Activated T-cell treated with anti-CD3 and anti-CD28 coated beads, Interleukin-2, amount 50 U/mL, for 72 hours (primary cell): ENCODE measurements at places on chromosomes 5 and 9. TPM values are rescaled to one million over a fixed set of nuclear protein-coding genes. Genes with fewer than 3 reads are reported as not detected.
A peak's percentile ranks its signal among the peaks of the same experiment; 100 is the strongest.

Gene SH3RF2
- 0.53 TPM for total RNA-seq

Gene ADRB2
- 1.8 TPM for total RNA-seq

DNA sequence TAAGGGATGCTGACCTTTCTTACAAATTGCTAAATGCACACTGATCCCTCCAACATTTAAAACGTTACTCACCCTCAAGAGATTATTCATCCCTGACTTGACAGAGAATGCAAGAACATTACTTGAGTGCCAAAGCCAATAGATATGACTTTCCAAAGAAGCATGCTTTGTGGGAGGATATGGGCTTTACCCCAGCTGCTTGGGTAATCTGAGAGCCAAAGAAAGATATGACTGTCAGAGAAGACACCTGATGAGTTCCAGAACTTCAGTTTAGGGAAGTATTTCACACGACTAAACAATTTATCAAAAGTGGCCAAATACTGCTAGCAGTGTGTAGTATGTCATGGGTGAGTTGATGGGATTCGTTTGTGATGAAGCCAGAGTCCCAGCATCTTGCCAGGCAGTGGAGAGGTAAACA lies 7.4 kb upstream of the SPDL1 start:
- no peak overlapping the region for H3K4me3 ChIP-seq
- H3K27me3 ChIP-seq, result peaks cover 36% of the 10 kb centered on the region
- H3K4me1 ChIP-seq, result peaks cover 5% of the 10 kb centered on the region
- DNase-seq, result no peak

DNA sequence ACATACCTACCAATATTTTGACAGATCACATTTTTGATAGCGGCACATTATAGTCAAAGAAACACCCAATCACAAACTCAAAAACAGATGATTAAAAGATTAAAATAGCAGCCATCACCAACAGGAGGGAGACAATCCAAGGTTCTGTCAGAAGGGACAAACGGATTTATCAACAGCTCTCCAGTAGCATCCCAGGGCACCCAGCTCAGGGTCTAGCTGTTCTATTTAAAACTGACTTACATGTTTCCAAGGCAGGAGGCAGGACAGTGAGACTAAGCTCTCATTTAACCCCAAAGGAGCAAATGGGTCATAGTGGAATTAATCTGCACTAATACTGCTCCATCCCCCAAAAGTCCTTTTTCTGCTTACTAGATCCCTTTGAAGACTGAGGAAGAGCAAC lies 3.2 kb downstream of the AGTPBP1 start:
- peaks cover 2% of the 10 kb centered on the region for H3K27me3 ChIP-seq
- no peak overlapping the region for H3K27ac ChIP-seq
- no peak for DNase-seq
- H3K36me3 ChIP-seq, result peaks cover 4% of the 10 kb centered on the region

GRCh38 chr5:146647656-146648199 lies 131.7 kb upstream of the GPR151 start:
- no peak for DNase-seq
- no peak overlapping the region for H3K4me3 ChIP-seq
- H3K36me3 ChIP-seq, result no peaks in the 10 kb centered on the region
- H3K4me1 ChIP-seq, result no peaks in the 10 kb centered on the region
- H3K27ac ChIP-seq, result no peak overlapping the region
- H3K27me3 ChIP-seq, result no peaks in the 10 kb centered on the region

- peaks cover 4% of the 10 kb centered on the region for H3K27me3 ChIP-seq
- H3K4me1 ChIP-seq, result no peaks in the 10 kb centered on the region
- no peak for DNase-seq
- no peak overlapping the region for H3K4me3 ChIP-seq
- H3K36me3 ChIP-seq, result no peaks in the 10 kb centered on the region
These were observed 104.6 kb downstream of the MTX3 start for GRCh38 chr5:79886456-79886855.

GRCh38 chr5:169950333-169950732 lies 30.0 kb downstream of the INSYN2B start:
- no peaks in the 10 kb centered on the region for H3K4me1 ChIP-seq
- H3K27ac ChIP-seq, result no peak overlapping the region
- no peak for DNase-seq
- peaks cover 5% of the 10 kb centered on the region for H3K36me3 ChIP-seq
- no peak overlapping the region for H3K4me3 ChIP-seq

Gene CDH6
- not detected for total RNA-seq

Gene EDIL3
- not detected for total RNA-seq

Gene CMYA5
- 0.31 TPM for total RNA-seq

- H3K4me1 ChIP-seq, result peaks cover 4% of the 10 kb centered on the region
- no peak overlapping the region for H3K4me3 ChIP-seq
- DNase-seq, result no peak
- H3K36me3 ChIP-seq, result no peaks in the 10 kb centered on the region
- no peak overlapping the region for H3K27ac ChIP-seq
These were observed 176.6 kb upstream of the TBCA start for GRCh38 chr5:77952636-77953212.

Gene LCN12
- 1.4 TPM for total RNA-seq

GRCh38 chr5:36373527-36374086 lies 71.9 kb upstream of the RANBP3L start:
- H3K4me3 ChIP-seq, result no peak overlapping the region
- no peak overlapping the region for H3K27ac ChIP-seq
- no peak for DNase-seq
- no peaks in the 10 kb centered on the region for H3K27me3 ChIP-seq

- peaks cover 11% of the 10 kb centered on the region for H3K4me1 ChIP-seq
- H3K27ac ChIP-seq, result no peak overlapping the region
- H3K4me3 ChIP-seq, result no peak overlapping the region
- peaks cover 39% of the 10 kb centered on the region for H3K27me3 ChIP-seq
- no peak for DNase-seq
- H3K36me3 ChIP-seq, result no peaks in the 10 kb centered on the region
These were observed 7.6 kb downstream of the S1PR3 start for GRCh38 chr9:88998911-88999310.

DNA sequence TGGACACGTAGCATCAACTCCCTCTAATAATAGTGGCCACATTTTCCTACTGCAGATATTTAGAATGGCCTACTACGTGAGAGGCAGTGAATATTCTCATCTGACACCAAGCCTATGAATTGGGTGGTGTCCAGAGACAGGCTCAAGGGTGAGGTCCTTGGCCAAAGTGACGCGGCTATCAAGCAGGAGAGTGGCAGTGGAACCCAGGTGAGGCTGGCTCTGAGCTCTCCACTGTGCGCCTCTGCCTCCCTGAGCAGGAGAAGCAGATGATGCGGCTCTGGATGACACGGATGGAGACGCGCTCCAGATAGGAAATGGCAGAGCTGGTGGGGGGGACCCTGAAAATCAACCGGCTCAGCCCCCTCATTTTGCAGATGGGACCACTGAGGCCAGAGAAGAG lies 69.7 kb downstream of the CFAP77 start:
- no peak overlapping the region for H3K27ac ChIP-seq
- no peaks in the 10 kb centered on the region for H3K36me3 ChIP-seq
- peaks cover 57% of the 10 kb centered on the region for H3K27me3 ChIP-seq
- DNase-seq, result no peak
- H3K4me1 ChIP-seq, result peaks cover 11% of the 10 kb centered on the region

DNA sequence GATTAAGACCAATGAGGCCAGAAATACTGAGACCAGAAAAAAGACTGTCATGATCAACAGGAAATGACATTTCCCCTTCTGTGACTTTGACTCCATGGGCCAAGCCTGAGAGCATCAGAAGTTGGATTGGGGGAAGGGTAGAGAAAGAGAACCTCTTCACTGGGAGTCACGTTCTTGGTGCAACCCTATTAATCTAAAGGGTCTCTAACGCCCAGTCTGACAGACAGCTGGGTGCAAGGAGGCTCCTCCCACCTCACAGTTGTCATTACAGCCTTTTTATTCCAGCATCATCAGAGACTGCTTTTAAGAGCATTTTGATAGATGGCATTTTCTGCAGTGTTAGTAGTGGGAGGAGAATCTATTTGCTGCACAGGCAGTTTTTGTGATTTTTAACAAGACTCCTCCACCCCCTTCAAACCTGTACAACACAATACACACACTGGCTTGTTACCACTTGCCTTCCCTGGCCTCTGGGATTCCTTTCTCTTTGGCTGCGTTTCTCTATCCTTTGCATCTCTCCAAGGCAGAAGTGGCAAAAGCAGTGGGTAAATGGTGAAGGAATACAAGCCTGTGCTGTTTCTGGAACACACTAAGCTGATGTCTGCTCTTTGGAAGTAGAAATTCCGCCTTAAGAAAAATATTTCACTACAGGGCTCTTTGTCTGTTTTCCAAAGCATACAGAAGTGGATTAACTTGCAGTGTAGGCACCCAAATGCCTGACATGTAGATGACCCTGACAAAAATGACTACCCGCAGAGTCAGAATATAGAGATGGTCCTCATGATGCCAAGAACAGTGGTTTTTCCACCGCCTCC lies 310.4 kb upstream of the ZNF608 start:
- H3K27ac ChIP-seq, result no peak overlapping the region
- DNase-seq, result no peak
- H3K27me3 ChIP-seq, result no peaks in the 10 kb centered on the region
- no peaks in the 10 kb centered on the region for H3K36me3 ChIP-seq

DNA sequence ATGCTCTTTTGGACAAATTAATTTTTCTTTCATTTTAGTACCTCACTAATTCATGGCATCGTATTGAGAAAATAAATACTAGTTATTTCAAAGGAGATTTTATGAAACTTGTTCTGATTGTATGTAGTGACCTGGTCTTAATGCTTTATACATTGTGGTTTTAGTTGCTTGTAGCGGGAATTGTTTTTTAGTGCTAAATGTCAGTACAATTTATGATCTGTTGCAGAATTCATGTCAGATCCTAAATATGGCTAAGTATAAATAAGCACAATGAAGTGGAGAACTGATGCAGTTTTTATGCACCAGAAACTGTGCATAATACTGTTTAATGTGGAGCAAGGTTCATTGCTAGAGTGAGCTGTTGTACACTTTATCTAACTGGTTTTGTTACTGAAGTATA lies 308.8 kb downstream of the PJA2 start:
- H3K36me3 ChIP-seq, result no peaks in the 10 kb centered on the region
- no peak overlapping the region for H3K27ac ChIP-seq
- no peaks in the 10 kb centered on the region for H3K27me3 ChIP-seq
- no peaks in the 10 kb centered on the region for H3K4me1 ChIP-seq
- no peak overlapping the region for H3K4me3 ChIP-seq
- DNase-seq, result no peak

DNA sequence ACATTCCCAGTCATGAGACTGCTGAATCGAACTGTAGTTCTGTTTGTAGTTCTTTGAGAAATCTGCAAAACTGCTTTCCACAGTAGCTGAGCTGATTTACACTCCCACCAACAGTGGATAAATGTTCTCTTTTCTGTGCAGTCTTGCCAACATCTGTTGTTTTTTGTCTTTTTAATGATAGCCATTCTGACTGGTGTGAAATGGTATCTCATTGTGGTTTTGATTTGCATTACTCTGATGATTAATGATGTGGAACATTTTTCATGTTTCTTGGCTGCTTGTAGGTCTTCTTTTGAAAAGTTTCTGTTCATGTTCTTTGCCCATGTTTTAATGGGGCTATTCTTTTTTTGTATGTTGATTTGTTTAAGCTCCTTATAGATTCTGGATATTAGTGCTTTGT lies 187.3 kb upstream of the TLE4 start:
- peaks cover 6% of the 10 kb centered on the region for H3K27me3 ChIP-seq
- H3K4me1 ChIP-seq, result no peaks in the 10 kb centered on the region
- no peak overlapping the region for H3K27ac ChIP-seq
- H3K4me3 ChIP-seq, result no peak overlapping the region

Gene GABRB2
- total RNA-seq, result not detected

DNA sequence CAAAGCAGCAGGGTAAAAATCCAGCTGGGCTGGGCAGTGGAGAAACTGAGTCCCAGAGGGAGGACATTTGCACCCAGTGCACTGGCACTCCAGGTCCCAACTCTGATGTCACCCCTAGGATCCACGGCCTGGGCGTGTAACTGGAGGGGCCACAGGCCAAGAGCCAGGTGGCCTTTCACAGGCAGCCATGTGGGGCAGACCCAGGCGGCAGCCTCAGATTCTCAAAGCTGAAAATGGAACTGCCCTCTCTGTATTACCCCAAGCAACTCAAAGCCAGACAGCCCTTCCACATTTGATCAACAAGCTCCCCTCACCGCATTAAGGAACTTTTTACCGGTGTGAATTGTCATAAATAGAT lies 46.7 kb downstream of the RASGEF1C start:
- no peak for DNase-seq
- H3K27ac ChIP-seq, result no peak overlapping the region
- H3K4me1 ChIP-seq, result no peaks in the 10 kb centered on the region
- no peaks in the 10 kb centered on the region for H3K36me3 ChIP-seq
- H3K27me3 ChIP-seq, result peaks cover 60% of the 10 kb centered on the region

DNA sequence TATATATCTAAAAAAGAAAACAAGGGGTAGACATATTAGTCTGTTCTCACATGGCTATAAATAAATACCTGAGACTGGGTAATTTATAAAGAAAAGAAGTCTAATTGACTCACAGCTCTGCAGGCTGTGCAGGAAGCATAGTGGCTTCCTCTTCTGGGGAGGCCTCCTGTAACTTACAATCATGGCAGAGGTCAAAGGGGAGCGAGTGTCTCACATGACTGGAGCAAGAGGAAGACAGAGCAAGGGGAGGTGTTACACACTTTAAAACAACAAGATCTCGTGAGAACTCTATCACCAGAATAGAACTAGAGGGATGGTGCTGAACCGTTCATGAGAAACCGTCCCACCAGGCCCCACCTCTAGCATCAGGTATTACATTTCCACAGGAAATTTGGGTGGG lies 616.8 kb downstream of the TLE4 start:
- no peaks in the 10 kb centered on the region for H3K27me3 ChIP-seq
- no peaks in the 10 kb centered on the region for H3K36me3 ChIP-seq
- no peak overlapping the region for H3K27ac ChIP-seq
- no peak overlapping the region for H3K4me3 ChIP-seq

DNA sequence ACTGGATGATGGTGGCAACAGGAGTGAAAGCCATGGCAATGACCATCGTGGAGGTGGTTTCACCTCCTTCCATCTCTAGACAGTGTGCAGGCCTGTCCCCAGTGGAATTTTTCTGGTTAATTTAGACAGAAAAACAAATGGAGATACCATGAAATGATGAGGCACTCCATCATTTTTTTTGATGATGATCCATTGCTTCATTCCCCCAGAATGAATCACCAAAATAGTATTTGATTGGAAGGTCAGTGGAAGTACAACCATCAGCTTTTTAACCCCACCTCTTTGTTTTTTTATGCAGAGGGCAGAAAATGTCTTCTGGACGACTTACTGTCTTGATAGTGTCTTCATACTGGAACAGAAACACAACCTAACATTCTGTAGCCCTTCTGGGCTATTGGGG lies 42.6 kb upstream of the ADRA1B start:
- no peaks in the 10 kb centered on the region for H3K4me1 ChIP-seq
- DNase-seq, result no peak
- H3K27ac ChIP-seq, result no peak overlapping the region
- H3K27me3 ChIP-seq, result peaks cover 54% of the 10 kb centered on the region
- no peak overlapping the region for H3K4me3 ChIP-seq
- no peaks in the 10 kb centered on the region for H3K36me3 ChIP-seq

Gene PITX1
- 0.76 TPM for total RNA-seq

- H3K36me3 ChIP-seq, result peaks cover 72% of the 10 kb centered on the region
- H3K27ac ChIP-seq, result peak overlapping the region; percentile 99
- peaks cover 52% of the 10 kb centered on the region for H3K4me1 ChIP-seq
These were observed 451.8 kb downstream of the RAB3C start for GRCh38 chr5:59034498-59035186.

Gene SPAG8
- 1.1 TPM for total RNA-seq
